ENCODE measurements at places on chromosomes 7 and 10.

- no peak for DNase-seq
Measured at GRCh38 chr10:85901599-85901998, 465.0 kb downstream of the GRID1 start.

DNA sequence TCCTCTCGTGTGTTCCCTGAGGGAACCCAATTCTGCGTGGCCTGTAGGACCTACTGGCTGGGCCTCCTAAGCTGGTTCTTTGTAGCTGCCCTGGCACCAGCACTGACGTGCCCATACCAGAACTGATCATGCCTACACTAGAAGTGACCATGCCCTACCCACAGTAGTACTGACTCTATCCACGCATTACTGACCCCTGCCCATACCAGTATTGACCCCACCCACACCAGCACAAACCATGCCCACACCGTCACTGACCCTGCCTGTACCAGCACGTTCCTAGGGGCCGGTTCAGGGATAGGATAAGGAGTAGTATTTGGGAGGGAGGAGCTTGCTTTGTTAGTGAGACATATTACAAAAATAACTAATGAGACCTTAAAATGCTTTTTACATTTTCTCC, 88.0 kb downstream of the DOCK1 start:
- DNase-seq, result no peak

DNA sequence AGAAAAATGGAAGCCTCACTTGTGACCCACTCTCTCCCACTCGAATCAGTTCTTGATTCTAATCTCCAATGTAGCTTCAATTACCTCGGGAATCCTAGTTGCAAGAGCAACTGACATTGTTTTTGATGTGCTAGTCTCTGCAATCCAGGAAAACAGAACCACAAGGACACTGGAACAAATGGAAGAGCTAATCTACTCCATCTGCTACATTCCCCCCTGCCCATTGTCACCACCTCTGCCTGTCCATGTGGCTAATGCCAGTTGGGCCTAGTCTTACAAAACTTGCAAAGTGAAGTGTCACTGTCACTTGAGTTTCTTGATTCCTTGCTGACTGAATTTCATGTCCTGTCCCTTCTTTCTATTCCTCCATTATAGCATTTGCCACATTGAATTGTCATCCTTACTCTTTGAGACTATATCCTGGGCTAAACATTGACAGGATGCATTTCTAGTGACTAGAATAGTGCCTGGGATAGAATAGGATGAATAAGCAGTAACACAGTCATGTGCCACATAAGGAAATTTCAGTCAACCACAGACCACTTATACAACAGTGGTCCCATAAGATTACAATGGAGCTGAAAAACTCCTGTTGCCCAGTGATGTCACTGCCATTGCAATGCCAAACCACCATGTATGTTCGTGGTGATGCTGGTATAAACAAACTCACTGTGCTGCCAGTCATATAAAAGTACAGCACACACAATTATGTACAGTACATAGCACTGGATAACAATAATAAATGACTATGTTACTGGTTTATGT, 13.5 kb downstream of the GCC1 start:
- DNase-seq, result no peak

DNA sequence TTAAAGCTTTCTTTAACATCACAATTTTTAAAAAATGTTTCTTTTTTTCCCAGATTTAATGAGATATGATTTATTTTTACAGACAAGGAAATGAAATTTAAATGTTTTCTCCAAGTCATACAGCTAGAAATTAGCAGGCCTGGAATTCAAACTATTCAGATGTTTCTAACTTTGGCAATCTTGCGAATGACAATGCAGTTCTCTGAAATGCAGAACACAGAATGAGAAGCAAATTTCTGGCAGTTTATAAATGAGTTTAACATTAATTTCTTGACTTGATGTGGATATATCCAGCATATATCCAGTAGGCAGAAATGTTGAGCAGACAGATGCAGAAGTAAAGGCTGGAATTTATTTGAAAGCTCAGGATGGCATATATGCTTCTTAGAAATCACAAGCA, 227.5 kb downstream of the THSD7A start:
- DNase-seq, result no peak

GRCh38 chr7:120028636-120029035, 244.3 kb upstream of the KCND2 start:
- no peak for DNase-seq

- DNase-seq, result peak; percentile 49
Measured at GRCh38 chr10:78974617-78975317, 94.0 kb upstream of the ZMIZ1 start.

DNA sequence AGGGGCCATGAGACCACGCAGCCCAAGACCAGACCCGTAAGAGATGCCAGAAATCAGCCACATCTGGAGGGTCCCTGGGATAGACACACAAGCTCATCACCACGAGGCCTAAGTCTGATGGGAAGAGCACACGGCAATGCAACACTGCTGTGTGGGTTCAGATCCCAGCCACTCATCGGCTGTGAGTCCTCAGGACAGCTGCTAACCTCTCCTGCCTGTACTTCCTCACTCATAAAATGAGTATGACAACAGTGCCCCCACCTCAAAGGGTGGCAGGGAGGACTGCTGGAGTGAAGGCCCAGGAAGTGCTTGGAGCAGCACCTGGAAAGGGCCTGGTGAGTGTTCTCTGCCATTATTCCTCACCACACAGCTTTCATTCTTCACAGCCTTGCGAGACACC, 60.9 kb downstream of the MAD1L1 start:
- peak; percentile 47 for DNase-seq

DNA sequence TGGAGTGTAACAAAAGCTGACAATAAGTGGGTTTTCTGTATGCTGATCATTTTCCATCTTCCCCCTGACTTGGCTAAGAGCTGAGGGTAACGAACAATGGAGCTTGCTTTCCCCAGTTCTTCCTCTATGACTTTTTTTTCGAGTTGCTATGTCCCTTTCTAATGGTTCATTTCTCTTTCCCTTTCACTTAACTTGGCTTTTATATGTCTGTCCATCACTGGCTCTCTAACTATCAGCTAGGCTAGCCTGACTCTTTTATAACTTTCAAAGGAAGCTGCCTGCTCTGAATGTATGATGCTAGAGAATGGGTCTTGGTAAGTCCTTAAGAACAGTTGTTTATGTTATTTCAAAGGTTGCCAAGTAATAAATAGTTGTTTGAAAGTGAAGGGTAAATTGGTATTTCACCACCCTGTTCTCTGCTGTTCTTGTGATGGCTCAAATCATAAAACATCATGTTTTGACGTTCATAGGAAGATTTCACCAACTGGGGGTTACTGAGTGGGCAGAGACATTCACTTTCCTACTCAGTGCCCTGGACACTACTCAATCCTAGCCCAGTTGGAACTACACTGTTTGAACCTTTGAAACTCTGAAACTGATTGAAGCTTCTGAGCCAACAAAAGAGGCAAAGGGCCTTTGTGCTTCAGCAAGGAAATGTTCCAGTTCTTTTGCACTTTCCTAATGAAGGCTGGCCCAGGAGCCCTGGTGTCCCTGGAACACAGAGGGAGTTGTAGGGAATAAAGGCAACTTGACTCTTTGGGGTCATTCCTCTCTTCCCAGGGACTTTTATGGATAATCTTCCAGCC, 85.4 kb upstream of the PHYHIPL start:
- no peak for DNase-seq

DNA sequence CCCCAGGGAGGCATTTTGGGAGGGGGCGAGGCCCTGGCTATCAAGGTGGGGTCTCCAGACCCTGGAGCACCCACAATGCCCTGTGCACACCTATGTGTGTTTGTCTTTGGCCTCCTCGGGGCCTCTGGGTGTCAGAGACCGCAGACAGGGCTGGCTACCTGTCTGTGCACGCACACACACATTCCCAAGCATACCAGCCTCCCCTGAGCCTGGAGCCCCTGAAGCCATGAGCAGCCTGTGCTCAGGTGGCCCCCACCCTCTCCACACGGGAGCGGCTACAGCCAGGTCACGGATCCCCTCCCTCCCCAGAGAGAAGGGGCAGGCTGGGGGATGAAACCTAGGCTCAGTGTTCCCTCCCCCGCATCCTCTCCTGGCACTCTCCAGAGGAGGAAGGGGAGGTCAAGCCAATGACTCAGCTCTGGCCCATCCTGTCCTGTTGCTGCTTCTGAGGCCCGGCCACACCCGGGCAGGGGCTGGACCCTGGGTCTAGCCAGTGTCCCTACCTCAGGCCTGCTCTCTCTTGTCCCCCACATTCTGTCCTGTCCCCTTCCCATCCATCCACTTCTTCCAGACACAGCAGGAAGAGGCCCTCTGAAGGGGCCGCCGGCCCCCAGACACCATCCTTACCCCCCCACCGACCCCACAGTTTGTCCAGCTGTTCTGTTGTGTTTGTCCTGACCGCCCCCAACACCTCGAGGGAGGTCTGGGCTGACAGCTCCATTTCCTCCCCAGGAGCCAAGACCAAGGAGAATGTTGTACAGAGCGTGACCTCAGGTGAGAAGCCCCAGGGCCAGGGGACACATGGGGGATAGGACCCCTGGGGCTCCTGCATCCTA, 720 bp downstream of the SNCG start:
- no peak for DNase-seq

- no peak for DNase-seq
Measured at GRCh38 chr10:70565556-70566514, 36.7 kb downstream of the PRF1 start.

GRCh38 chr10:86439544-86439943, 72.9 kb upstream of the GRID1 start:
- no peak for DNase-seq

- DNase-seq, result no peak
Measured at GRCh38 chr7:143323653-143324052, 7.7 kb downstream of the CLCN1 start.

DNA sequence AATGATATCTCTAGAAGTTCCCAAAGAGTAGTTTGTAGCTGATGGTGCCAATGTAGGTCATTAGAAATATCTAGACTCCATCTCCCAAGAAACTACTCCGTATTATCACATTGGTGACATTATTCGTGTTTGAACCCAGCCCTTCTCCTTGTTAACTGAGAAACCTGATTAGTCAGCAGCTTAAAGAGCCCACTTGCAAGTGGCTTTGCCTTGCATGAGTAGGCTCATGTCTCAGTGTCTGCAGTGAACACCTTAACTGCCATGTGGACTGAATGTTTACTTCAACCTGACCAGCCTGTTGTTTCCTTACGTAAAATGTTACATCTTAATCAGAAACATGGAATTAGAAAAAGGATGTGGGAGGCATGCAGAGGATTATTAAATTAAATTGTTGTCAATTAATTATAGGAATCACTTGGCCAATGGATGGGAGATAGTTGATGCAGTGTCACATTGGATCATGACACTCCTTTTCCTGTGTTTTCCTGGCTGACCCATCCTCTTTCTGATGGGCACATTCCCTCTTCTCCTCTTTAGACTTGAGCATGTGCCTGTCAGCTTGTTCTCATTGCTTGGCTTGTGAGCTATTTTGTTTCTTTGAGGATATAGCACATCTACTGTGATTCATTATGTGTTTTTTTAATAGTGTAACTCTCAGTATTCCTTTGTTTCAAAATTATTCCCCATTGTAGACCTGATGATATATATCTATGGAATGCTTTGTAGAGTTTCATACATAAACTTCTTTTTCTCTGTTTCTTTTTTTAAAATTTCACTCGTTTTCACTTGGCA, 18.0 kb downstream of the STARD3NL start:
- DNase-seq, result peak; percentile 26

DNA sequence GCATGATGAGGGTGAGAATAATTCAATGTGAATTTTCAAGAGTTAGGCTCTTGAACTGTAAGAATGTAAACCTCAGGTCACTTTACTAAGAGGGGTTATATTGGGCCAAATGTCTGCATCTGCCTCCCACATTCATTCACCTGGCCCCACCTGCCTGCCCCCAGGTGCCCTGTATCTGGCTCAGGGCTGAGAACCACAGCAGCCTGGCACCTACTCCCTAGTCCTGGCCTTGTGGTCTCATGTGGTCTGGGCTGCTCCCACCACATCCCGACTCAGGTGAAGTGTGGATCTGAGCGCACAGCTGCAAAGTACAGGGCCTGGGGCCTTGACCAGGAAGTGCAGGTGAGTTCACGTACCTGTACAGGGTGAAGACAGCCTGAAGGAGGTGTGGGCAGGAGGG, 182.1 kb downstream of the PFKFB3 start:
- no peak for DNase-seq

DNA sequence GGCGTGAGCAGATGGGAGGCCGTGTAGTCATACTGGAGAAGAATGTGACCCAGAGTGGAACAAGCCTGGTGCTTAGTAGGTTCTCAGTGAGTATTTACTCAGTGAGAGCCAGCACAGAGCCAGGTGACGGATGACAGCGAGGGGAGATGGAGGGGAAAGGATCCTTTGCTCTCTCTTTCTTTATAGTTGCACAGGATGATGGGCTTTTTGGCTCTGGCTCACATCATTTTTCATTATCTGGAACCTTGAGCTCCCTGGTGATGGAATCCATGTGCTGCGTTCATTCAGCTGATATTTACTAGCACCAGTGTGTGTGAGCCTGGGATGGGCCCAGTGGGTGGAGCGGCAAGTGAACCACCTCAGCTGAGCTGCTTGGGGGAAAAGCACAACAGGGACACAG, 17.2 kb downstream of the BTBD16 start:
- DNase-seq, result no peak
